ENCODE measurements at places on chromosomes 6 and 20.

DNA sequence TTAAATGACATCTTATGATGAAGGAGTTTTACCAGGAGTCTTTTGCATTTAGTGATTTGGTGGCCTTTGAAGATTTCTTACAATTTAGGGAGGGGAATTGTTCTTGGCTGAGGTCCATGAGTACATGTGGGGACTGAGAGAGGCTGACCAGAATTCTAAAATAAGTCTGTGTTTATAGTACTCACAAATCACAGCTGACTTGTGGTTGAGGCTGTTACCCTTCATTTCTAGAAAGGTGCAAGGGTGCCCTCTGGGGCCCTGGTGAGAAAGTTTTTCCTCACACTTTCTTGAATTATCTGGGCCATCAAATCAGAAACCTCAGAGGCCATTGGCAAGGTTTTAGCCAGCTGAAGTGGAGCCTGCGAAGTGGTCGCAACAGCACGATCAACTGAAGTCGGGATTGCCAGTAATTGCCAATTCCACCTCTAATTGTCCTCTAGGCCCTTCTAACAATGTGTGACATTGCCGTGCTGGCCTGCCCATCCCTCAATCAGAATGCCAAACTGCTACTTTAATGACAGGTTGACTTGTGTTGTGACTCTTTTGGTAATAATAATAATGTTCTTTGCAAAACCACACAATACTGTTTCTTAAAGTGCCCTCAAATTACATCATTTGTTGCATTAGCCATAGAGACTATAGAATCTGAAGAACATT is 221.6 kb downstream of the OGFRL1 start:
- peak; percentile 28 for DNase-seq

DNA sequence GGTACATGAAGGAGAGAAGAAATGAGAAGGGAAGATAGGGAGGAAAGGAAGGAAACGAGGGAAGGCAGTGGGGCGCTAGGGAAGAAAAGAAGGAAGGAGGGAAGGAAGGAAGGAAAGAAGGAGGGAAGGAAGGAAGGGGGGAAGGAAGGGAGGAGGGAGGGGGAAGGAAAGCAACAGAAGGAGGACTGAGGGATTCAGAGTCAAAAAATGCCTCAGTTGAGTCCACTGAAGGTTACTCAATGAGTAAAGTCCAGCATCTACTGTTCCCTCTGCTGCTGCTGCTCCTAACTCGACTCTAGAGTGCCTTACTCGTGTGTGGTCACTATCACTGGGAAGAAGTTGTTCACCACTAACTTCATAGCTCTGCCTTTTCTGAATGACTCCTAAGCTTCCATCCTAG is 33.8 kb downstream of the PHACTR1 start:
- DNase-seq: no peak

- no peak for DNase-seq
Measured at GRCh38 chr6:41037107-41037900, 1.7 kb downstream of the UNC5CL start.

- no peak for DNase-seq
Measured at GRCh38 chr6:138685257-138685656, 88.3 kb upstream of the CCDC28A start.

DNA sequence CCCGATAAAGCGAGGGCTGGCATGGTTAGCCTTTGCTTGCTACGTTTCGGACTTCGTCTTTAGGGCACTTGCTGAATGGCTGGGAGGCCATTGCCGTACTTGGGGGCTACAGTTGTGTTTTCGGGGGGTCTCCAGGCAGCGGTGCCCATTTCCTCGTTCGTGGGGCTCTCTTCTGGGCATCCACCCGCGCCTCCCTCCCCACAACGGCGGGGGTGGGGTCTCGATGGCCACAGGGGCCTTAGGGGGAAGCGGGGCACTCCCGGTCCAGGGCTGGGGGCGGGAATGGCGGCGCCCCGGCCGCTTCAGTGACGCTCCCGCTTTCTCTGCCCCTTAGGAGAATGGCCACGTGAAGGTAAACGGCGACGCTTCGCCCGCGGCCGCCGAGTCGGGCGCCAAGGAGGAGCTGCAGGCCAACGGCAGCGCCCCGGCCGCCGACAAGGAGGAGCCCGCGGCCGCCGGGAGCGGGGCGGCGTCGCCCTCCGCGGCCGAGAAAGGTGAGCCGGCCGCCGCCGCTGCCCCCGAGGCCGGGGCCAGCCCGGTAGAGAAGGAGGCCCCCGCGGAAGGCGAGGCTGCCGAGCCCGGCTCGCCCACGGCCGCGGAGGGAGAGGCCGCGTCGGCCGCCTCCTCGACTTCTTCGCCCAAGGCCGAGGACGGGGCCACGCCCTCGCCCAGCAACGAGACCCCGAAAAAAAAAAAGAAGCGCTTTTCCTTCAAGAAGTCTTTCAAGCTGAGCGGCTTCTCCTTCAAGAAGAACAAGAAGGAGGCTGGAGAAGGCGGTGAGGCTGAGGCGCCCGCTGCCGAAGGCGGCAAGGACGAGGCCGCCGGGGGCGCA is 2.4 kb downstream of the MARCKS start:
- peak; percentile 37 for DNase-seq

- peak; percentile 70 for DNase-seq
Measured at GRCh38 chr6:144064402-144065212, 30.8 kb downstream of the SF3B5 start.

DNA sequence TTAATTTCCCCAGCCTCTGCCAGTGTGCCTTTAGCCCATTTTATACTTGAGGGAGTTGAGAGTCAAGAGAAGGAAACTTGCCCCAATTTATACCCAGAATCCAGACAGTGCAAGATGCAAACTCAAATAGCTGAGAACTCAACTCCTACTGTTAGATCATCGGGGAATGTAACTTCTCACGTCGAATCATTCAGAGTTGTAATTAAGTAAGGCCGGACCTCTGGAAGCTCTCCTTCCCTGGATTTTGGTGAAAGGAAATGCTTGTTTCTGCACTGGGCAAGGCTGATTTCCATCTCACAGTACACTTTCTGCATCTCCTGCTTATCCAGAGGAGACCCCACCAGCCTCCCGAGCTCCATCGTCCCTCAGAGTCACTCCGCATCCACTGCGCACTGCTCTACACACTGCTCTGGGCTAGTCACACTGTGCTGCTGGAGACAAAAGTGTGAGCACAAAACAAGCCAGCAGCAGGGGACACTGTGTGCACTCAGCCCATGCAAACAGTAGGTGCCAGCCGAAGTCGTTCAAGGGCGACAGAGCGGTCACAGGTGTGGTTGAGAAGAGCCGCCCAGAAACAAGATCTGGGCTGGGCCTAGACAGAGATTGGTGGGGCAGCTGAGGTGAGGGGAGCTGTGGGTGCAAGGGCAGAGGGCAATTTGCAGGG is 150.4 kb upstream of the QKI start:
- no peak for DNase-seq

GRCh38 chr6:167708501-167709094 is 118.1 kb upstream of the AFDN start:
- no peak for DNase-seq

- no peak for DNase-seq
Measured at GRCh38 chr6:38264605-38265004, 375.1 kb downstream of the BTBD9 start.

- DNase-seq: no peak
Measured at GRCh38 chr20:1015181-1015580, 13.1 kb upstream of the RSPO4 start.

- no peak for DNase-seq
Measured at GRCh38 chr20:1391640-1392442, 1.0 kb downstream of the FKBP1A start.

DNA sequence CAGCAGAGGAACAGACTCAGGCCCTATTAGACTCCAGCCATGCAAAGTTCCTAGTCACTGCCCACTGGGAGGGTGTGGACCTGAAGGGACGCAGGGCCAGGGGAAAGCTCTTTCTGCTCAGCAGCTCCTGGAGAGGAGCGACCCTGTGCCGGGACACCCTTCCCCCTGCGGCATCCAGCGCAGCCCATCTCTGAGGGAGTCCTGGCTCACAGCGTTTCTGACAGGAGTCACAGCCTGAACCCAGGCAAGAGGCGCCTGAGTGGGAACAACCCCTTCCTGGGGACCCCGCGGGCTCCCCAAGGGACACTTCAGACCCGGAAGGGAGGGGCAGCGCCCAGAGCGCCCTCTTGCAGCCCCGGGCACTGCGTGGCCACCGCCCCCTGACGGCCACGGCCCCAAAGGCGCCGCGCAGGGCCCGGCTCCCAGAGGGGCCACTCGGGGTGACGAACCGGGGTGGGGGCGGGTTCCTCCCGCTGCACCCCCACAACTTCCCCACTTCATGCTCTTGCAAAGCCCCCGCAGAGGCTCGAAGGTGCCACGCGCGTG is 862 bp downstream of the UCKL1 start:
- no peak for DNase-seq

DNA sequence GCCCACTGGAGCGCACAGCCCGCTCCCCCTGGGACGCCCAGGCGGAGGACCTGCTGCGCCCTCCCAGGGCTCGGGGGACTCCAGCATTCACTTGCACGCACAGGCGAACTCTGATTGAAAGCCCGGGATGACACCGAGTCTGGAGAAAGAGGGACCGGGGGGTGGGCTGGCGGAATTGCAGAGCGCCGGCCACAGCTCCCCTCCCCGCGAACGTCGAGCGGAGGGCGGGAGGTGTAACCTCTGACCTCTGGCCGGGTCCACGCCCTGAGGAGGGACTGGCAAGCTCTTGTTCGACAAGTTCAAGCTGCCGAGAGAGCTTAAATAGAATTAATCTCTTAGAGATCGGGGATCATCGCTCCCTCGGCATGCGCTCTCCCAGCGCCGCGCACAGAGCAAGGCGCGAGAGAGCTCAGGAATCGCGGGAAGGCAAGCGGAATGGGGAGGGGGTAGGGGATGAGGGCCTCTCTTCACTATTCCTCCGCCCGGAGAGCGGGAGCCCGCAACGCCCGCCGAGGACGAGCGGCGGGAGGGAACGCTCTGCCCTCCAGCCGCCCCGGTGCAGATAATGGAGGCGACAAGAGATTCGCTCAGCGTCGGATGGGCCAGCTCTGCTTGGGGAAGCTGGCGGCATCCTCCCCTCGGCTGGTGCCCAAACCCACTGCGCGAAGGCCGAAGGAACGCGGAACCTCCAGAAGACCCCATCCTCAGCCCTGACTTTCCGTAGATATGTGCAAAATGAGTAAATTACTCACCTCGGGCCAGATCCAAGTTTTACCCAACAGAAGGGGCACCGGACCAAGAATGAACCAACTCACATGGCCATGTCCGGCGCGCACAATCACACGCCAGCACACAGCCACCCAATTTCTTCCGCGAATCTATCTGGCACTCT is 761 bp upstream of the NR2E1 start:
- DNase-seq: peak; percentile 65

- DNase-seq: peak; percentile 24
Measured at GRCh38 chr20:37202267-37202943, 23.1 kb upstream of the MROH8 start.

DNA sequence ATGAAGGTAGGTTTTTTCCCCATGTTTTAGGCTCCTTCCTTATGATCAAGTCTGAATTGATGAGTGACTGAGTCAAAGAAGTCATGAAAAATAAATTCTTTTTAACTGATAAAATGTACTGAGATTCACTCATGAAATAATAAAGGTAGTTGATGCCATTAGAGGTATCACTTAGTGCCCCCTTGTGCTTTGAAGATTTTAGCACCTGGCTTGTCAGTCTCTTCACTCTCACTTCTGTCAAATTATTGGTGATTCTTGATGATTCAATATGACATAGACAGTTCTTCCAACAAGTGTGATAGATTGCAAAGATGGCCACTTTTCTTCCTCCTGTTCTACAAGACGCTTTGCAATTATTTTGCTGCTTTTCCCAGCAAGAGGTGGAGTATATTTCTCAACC is 4.2 kb upstream of the DLK2 start:
- no peak for DNase-seq

DNA sequence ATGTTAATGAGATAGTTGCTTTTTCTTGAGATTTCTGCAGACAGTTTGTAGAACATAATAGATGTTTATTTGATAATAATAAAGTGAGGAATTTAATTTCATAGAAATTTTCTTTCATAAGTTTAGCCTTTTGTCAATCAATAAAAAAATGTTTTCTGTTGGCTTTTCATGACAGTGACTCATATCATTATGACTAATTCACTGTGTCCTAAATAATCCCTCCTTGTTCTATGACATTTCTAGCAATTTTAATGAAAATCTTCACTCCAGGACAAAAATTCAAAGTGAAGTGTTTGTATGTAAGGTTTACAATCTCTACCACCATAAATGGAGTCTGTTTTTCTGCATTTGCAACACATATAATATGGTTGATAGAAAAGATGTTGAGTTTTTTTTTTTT is 109.9 kb downstream of the UTRN start:
- no peak for DNase-seq
